ENCODE measurements at places on chromosomes 7 and 10. TPM values are rescaled to one million over a fixed set of nuclear protein-coding genes. Genes with fewer than 3 reads are reported as not detected.
A peak's percentile ranks its signal among the peaks of the same experiment; 100 is the strongest.

DNA sequence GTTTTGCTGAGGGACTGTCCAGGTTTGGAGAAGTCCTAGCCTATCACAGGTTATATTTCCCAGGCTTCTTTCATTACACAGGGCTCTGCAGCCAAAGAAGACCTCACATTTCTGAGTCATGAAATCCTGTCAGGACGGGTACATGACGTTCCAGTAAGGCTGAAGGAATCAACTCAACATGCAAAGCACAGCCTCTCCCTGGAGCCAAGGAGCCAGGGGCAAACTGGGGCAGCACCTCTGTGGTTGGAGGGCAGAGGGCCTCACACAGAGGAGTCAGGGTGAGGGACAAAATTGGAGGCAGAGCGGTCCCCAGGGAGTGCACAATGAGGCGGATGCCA is 116.3 kb upstream of the GDF10 start:
- DNase-seq = no peak
- no peak overlapping the region for H3K4me3 ChIP-seq
- no peaks in the 10 kb centered on the region for H3K36me3 ChIP-seq
- H3K27me3 ChIP-seq = peaks cover 29% of the 10 kb centered on the region
- peaks cover 3% of the 10 kb centered on the region for H3K4me1 ChIP-seq

DNA sequence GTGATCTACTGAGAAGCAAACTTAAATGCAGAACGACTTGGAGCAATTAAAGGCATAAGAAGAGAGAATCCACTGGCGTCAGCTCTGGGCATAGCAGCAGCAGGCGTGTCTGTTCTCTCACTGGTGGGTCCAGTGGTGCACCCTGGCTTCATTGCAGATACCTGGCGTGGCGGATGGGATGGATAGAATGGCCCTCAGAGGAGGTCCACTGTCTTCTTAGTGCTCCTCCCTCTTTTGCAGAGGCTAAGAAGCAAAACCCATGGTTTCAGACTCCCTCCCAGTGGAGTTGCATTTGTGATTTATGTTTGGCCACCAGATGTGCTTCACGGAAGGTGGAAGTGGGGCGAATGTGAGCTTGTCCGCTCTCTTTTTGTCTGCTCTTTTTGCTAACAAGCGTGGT is 28.4 kb upstream of the PRKAG2 start:
- H3K27ac ChIP-seq = no peak overlapping the region
- no peaks in the 10 kb centered on the region for H3K4me1 ChIP-seq
- H3K4me3 ChIP-seq = no peak overlapping the region
- no peak for DNase-seq

DNA sequence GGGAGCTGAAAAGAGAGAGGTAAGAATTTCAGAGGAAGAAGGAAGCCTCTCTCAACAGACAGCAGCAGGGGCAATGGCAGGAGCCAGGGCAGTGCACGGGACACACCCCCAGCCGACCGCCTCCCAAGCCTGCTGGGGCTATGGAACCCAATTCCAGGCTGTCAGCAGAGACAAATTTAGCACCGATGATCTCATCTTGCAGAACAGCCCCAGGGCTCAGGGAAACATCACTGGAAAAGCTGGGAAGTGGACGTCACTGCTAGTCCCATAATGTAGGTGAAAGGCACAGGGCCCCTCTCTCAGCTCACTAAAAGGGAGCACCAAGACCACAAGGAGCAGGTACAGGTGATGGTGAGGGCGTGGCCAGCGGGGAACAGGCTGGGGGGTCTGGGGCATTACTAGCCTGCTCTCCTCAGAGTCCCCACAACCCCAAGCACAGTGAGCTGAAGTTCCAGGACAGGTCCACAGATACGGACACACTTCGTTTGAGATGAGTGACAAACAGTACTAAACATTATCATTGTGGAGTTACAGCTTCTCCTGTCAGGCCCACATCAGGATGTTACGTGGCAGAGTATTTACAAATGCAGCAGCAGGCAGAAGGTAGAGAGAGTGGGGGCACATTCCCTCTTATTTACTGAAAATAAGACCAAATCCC is 103.7 kb downstream of the PLXNA4 start:
- DNase-seq = peak; percentile 56
- H3K4me1 ChIP-seq = peaks cover 29% of the 10 kb centered on the region
- H3K36me3 ChIP-seq = no peaks in the 10 kb centered on the region
- H3K4me3 ChIP-seq = no peak overlapping the region

Gene PRSS58
- total RNA-seq = not detected

Gene SPAG6
- not detected for total RNA-seq

Data from HFFc6 (cell line).